ENCODE measurements at places on chromosomes 4 and X.
A peak's percentile ranks its signal among the peaks of the same experiment; 100 is the strongest.

DNA sequence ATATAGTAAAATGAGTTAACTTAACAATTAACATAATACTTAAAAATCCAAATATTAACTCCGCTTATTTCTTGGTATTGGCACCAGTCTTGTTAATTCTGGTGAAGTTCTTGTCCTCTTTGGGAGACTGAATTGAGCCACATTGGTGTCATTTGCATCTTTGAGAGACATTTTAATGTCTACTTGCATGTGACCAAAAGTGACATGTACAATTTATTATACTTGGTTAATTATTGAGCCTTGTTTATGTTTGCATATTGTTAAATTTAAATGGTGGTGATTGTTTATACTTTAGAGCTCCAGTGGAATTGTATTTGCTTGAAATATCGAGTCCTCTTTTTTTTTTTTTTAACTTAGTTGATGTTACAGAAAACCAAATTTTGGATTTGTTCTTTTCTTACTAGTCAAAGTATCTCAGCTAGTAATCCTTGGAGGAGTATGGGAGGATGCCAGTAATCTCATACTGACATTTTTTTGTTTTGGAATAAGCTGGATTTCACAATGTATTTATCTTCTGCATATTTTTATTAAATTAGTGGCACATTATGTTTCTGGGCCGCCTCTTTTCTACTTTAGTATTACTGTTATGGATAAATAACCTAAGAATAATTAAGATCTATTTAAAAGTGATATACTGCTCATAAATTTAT lies 3.9 kb downstream of the SPCS3 start:
- DNase-seq = no peak

GRCh38 chr4:80215449-80216052 lies 18.2 kb downstream of the PRDM8 start:
- DNase-seq = peak; percentile 47

DNA sequence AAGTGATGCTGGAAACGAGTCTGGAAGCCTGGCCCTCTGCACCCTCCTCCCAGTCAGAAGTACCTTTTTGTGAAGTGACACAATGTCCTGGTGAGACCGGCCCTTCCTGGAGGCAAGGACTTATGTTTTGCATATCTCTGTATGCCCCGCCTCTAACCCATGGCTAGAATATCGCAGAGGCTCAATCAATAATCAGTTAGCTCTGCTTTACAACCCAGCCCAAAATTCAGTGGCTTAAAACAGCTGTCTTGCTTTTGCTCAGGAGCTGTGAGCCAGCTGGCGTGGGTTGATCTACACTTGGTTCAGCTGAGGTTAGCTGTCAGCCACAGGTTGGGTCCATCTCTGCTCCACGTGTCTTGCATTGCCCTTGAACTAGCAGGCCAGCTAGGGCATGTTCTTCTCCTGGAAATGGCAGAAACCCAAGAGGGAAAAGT lies 98.8 kb upstream of the METTL14 start:
- DNase-seq = no peak

- DNase-seq = no peak
Observed at GRCh38 chr4:55468724-55469123, 73.0 kb downstream of the TMEM165 start.

- no peak for DNase-seq
Observed at GRCh38 chr4:173318648-173319211, 15.4 kb downstream of the HMGB2 start.

- DNase-seq = no peak
Observed at GRCh38 chrX:147550217-147550616, 361.5 kb upstream of the FMR1 start.

DNA sequence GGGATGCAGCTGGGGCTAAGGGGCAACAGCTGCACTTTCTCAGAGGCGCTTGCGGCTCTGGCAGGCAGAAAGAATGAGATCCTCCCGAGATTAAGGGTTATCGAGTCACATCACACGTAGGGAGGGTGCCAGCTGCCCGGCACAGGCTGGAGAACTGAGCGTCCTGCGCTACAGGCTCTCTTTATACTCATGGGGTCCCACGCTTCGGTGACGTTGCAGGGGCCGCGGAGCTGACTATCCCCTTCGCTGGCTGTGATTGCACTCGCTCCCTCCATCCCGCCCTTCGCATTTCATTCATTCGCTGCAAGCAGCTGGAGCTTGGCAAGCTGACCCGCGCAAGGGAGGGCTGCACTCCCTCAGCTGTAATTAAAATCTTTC lies at the start of gene TACR3:
TSS of gene TACR3 (minus strand) at position 156 of the 378 bp plus-strand sequence. CDS start 310 bp downstream, outside the sequence.
- DNase-seq = no peak

- DNase-seq = no peak
Observed at GRCh38 chr4:102598086-102598761, 97.1 kb downstream of the NFKB1 start.

- no peak for DNase-seq
Observed at GRCh38 chrX:69215161-69215875, 50.1 kb upstream of the PJA1 start.

DNA sequence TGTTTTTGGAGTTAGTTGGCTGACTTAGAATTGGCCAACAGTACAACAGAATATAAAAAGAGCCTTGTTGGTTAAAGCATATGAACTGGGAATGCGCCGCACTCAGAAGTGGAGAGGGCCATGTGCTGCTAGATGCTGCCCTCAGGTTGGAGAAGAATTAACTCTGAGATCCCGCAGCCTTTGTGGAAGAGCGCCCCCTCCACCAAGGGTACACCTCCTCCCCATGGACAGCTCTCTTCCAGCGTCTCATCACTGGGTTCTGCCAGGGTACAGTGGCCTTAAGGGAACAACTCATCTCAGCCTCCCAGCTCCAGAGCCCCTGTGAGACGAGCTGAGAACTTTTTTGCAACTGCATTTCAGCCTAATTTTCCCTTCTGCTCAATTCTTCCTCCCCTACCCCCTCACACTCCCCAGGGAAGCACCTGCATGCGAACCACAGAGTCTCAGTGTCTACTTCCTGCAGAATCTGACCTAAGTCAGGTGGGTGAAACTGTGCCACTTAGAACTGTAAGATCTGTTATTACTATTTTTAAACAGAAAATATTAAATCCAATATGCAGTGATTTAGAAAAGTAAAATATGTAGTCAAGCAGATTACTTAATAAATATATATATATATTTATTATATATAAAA lies 380.6 kb downstream of the RAB28 start:
- DNase-seq = no peak

- no peak for DNase-seq
Observed at GRCh38 chrX:8345473-8345872, 119.2 kb upstream of the VCX3B start.

GRCh38 chr4:89243733-89244252 lies 63.8 kb downstream of the GPRIN3 start:
- no peak for DNase-seq

GRCh38 chr4:137299281-137299680 lies 233.0 kb downstream of the PCDH18 start:
- no peak for DNase-seq

GRCh38 chr4:156765277-156765676 lies 206.3 kb downstream of the PDGFC start:
- DNase-seq = no peak

DNA sequence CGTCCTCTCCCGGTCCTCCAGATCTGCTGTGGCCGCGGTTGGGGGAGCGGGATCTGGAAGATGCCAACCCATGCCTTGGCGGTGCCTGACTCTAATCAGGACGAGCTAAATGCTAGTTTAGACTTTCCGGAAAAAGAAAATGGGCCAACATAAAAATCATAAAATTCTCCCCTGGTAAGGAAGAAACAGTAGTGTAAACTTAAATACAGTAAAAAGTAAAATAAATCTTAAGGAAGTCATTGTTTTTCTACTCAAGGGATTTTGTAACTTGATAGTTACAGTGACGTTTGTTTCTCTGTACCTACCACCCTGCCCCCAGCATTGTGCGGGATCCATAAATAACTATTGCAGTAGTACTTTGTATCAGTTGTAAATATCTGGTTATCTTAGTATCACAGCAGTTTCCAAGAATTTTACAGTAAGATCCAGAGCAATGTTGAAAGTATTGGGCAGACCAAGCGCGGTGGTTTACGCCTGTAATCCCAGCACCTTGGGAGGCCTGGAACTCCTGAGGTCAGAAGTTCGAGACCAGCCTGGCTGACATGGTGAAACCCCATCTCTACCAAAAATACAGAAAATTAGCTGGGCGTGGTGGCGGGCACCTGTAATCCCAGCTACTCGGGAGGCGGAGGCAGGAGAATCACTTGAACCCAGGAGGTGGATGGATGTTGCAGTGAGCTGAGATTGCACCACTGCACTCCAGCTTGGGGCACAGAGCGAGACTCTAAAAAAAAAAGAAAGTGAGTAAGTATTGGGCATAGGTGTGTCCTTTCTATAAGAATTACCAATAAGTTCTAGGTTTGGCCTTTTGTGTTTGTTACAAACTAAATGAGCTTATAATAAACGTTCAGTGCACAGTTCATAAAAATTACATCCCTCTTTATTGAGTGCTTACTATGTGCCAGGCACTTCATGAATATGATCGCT lies 1.0 kb upstream of the PLA2G12A start:
- DNase-seq = no peak

DNA sequence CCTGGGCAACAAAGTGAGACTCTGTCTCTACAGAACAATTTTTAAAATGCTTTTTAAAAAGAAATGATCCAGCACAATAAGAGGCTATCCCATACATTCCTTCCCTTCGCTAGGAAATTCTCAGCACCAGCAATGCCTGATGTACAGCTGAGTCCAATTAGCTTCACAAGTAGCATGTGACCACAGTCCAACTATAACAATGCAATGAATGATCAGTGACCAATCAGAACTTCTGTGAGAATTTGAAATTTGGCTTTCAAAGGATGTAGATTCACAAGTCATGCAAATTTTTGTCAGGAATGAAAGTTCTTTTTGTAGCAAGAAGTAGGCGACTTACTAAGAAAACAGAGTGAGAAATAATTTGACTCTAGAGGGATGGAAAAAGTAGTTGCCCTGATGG lies 278.5 kb upstream of the UGT8 start:
- no peak for DNase-seq

GRCh38 chr4:115187136-115187535 lies 73.7 kb upstream of the NDST4 start:
- DNase-seq = no peak

Measured in forelimb muscle (tissue), 1 donor.